Activated CD8-positive, alpha-beta memory T cell treated with anti-CD3 and anti-CD28 coated beads for 4 hours (primary cell): ENCODE measurements at places on chromosomes 7 and 10.

DNA sequence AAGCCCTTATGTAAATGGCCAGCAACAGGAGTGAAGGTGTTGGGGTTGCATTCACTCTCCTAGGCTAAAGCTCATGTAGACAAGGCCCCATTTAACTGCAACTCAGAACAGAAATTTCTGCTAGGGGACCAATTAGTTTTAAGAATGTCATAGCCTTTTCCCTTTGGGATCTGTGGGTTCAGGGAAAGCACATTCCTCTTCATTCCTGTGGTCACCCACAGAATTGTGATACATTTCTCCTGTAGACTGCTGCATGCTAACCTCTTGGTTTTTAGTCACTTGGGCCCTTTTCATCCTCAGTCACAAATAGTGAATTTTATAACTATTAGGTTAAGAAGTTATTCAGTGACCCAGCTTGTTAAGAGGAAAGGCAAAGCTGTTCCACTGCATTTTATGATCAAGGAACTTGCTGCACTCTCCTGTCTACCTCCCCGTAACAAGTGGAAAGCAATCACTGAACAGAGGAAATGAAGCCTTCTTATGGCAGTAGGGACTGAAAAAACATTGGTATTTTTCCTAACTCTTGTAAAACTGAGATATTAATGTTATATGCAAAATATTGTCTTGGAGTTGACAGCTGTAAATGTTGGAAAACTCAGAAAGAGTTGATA, 124.9 kb downstream of the SND1 start:
- no peak for DNase-seq

- no peak for DNase-seq
Observed at GRCh38 chr7:132243051-132243450, 333.2 kb downstream of the PLXNA4 start.

GRCh38 chr7:18895456-18895855, 222.0 kb downstream of the TWIST1 start:
- DNase-seq = no peak

DNA sequence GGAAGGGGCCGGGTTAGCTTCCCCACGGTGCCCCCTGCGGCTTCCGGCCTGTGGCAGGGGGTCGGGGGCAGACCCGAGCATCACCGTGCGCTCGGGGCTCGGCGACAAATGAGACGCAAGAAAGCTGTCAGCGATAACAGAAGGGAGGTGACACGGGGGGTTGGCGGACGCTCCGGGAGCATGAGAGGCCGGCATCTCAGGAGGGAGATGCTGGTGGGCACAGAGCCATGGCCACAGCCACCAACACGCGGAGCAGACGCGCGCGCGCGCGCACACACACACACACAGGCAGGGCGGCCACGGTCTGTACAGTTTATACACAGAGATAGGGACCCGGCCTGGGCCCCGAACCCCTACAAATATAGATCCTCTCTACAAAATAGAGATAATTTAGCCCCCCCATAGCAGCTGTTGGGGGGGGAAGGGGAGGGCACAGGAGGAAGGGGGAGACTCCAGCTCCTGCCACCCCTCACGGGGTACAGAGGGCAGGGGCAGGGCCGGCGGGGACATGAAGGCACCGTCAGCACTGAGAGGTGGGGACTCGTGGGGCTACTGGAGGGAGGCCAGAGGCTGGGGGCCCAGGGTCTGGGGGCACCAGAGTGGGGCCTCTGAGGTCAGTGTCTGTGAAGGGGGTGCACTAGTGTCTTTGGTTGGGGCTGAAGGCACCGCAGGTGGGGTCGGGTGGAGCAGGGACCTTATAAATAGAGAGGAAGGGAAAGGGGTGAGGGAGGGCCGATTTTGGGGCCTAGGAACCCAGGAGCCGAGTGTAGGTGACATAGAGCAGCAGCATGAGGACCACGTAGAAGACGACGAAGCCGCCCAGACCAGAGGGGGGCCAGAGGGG, 884 bp upstream of the SAP25 start:
- no peak for DNase-seq

DNA sequence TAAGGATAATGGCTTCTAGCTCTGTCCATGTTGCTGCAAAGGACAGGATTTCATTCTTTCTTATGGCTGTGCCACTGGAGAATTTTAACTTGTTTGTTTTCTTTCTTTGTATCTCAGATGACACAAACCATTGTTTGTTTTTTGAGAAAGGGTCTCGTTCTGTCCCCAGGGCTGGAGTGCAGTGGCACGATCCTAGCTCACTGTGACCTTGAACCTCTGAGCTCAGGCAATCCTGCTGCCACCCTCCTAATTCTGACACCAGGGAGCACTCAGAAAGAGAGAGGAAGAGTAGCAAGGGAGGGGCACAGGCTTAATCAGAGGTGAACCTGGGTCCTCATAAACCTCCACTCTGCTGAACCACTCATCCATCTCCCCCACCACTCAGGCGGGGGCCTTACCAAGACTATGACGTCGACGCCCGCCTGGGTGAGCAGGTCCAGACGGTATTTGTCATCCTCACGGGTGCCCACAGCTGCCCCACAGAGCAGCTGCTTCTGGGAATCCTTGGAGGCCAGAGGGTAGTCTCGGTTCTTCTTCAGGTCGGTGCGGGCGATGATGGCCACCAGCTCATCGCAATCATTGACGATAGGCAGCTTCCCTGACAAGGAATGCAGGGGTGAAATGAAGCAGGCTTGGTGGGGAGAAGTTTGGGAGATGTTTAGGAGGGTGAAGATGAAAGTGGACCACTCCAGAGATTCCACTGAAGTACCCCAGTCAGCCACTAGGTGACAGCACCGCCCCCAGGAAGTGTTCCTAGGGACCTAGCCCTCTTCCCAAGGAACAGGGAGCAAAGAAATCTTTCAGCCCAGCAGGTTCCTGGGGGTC, 11.6 kb downstream of the IMPDH1 start:
- no peak for DNase-seq

DNA sequence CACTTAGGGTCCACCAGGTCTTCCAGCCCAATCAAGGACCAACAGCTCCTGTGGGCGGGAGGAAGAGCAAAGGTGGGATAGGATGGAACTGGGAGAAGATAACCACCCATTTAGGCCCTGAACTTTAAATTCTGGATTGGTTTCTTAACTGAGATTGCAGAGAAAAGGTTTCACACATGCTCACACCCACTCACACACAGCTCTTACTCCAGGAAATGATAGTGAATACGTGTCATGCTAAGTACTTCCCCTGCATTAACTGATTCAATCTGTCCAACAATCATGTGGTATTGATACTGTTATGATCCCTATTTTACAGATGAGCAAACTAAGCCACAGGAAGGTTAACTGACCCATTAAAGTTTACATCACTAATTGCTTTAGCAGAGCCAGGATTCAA, 4.6 kb upstream of the CYP3A4 start:
- DNase-seq = no peak

- DNase-seq = no peak
Observed at GRCh38 chr10:102620138-102620590, 24.1 kb upstream of the TRIM8 start.

DNA sequence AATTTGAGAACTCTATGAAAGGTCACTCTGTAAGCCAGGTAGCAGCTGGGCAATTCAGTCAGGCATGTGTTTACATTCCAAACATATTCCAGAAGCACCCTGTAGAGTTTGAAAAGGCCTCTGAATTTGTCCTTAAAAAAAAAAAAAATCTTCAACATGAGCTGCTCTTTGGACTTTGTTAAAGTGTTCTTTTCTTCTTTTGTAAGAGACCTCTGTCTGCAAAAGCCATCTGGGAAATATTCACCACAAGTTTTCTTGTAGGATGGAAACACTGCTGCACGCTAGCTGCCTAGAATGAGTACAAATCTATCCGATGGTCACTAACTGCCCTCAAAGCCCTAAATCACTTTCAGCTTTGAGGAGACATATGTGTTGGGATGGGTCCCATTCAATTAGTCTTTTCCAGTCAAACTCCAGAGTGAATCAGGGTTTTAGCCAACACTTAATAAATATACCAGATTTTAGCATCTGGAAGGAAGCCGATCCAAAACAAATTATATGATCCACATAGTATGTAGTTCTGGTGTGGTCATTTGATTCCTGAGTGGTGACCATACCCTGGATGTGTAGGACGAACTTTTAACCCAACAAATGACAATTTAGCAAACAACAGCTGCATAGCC, 85.9 kb downstream of the CD36 start:
- no peak for DNase-seq

- DNase-seq = no peak
Observed at GRCh38 chr7:139367438-139368155, 7.9 kb downstream of the LUC7L2 start.

GRCh38 chr10:37095792-37096573, 29.4 kb upstream of the ANKRD30A start:
- no peak for DNase-seq

DNA sequence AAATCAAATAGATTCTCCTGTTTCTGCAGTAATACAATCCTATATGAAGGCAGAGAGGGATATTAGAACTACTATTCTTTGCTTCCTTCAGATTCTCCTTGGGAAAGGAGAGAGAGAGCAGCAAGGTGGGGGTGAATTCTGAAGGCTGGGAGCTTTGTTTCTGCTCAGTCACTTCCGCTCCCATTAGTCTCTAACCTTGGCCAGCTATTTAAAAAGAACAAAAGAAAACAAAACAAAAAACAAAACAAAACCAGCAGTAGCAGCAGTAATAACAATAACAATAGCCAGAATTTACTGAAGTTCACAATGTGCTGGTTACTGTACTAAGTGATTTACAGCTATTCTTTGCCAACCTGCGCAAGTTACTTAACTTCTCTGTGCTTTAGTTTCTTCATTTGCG, 9.9 kb downstream of the GPR85 start:
- DNase-seq = no peak

DNA sequence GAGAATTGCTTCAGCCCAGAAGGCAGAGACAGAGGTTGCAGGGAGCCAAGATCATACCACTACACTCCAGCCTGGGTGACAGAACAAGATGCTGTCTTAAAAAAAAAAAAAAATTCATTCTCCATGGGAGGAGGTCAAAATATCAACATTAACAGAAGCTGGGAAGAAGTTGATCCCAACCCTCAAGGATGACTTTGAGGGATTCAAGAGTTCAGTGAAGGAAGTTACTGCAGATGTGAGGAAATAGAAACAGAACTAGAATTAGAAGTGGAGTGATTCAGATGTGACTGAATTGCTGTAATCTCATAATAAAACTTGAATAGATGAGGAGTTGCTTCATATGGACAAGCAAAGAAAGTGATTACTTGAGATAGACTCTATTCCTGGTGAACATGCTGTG, 19.7 kb upstream of the RPEL1 start:
- no peak for DNase-seq

GRCh38 chr7:27616914-27617548, 45.7 kb downstream of the HIBADH start:
- no peak for DNase-seq

DNA sequence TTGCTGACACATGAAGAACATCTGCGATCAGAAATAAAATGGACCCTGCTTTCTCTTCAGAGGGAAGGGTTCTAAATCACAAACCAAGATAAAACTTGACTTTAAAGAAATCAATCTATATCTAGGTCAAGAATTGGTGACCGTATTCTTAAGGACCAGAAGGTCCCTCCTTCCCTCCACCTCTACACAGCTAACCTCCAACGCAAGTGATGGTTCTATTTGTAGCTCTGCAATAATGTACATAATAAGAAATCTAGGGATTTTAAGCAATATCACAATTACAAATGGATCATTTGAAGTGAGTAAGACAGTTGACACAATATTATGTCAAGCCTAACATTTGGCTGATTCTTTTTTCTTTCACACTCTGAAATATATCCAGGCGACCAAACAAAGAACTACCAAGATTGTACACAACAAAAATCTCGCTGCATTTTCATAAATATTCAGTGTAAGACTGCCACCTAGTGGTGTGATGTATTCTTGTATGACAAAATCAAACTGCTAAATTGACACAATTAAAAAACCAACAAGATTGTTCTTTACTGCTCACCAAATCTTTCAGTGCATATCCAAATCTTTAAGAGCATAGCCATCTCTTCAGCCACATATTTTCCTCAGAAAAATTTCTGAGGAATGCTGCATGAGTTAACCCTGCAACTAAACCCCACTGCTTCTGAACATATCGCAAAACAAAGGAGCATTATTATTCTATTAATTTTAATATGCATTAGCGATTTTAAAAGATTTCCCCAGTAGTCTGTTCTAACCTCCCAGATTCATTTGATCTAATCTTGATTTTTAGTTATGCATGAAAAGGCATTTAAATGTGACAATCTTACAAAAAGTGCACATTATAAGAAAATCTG, 44.5 kb downstream of the ICA1 start:
- DNase-seq = no peak

GRCh38 chr7:106071356-106071998, 40.6 kb downstream of the SYPL1 start:
- DNase-seq = no peak

GRCh38 chr10:117552156-117552631, 9.6 kb downstream of the EMX2 start:
- DNase-seq = no peak

DNA sequence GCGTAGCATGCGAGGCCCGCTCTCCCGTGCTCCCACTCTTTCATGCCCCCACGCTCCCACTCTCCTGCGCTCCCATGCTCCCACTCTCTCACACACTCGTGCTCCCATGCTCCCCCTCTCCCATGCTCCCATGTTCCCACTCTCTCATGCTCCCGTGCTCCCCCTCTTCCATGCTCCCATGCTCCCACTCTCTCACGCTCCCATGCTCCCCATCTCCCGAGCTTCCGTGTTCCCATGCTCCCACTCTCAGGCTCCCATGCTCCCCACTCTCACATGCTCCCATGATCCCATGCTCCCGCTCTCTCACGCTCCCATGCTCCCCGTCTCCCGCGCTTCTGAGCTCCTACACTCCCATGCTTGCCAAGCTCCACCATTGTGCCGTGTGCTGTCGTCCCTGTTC, 84.4 kb upstream of the ANLN start:
- DNase-seq = no peak

DNA sequence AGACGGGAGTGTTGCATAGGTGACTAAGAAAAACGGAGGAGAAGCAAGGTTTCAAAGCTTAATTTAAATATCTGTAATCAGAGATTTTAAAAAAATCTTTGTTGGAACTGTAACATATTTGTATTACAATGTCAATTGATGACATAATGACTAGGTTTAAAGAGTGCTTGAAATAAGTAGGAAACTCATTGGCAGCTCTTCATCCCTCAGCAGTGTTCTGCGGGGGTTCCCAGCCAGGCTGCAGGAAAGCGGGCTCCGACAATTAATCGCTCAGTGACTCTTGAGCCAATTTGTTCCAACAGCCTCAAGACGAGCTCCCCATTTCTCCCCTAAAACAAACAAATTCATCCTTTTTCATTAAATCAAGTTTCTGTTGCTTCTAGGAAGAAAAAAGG, 22.6 kb downstream of the CPXM2 start:
- no peak for DNase-seq

- DNase-seq = no peak
Observed at GRCh38 chr7:32062150-32062549, 8.1 kb downstream of the PDE1C start.

DNA sequence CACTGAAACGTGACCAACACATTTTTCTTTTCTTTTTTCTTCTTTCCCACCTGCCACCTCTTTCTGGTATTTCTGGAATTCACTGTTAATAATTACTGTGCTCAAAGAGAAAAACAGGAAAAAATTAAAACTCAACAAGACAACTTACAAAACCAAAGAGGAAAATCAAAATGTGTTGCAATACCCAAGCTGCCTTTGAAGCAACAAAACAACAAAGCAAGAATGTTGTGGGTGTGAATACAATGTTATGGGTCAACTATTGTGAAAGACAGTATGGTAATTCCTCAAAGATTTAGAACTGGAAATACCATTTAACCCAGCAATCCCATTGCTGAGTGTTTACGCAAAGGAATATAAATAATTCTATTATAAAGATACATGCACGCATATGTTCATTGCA, 415.1 kb downstream of the GFRA1 start:
- DNase-seq = no peak
